Psoas muscle (tissue), 8 donors: ENCODE measurements at places on chromosomes 3 and 15.

DNA sequence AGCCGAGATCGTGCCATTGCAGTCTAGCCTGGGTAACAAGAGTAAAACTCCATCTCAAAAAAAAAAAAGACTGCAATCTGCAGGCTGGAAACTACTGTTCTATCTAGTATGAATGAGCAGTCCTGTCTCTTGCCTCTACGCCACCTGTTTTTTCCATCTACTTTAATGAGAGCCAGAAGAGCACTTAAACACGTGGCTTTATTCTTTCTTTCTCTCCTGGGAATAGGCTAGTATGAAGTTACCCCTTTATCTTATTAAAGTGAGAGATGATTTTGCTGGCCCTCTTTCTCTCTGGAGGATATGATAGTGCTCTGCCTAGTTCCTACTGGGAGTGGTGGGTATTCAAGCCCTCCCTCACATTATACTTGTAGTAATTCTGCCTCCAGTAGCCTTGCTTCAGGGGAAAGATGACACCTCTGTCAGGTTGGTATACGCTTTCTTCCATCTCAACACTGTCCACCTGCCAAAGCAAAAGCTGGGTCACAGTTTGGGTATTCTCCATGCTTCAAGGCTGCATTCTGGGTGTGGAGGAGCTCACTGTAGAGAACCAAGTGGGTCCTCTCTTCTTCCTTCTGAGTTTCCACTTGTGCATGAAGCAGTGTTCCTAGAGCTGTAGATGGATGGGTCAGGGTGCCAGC is 17.8 kb downstream of the MAPKBP1 start:
- H3K27ac ChIP-seq, result peak overlapping the region; percentile 70
- H3K4me1 ChIP-seq, result peaks cover 44% of the 10 kb centered on the region
- no peak overlapping the region for H3K4me3 ChIP-seq

- no peaks in the 10 kb centered on the region for H3K27me3 ChIP-seq
- DNase-seq, result no peak
- H3K4me3 ChIP-seq, result no peak overlapping the region
These were observed 54.2 kb upstream of the CMTM8 start for GRCh38 chr3:32184187-32184730.

DNA sequence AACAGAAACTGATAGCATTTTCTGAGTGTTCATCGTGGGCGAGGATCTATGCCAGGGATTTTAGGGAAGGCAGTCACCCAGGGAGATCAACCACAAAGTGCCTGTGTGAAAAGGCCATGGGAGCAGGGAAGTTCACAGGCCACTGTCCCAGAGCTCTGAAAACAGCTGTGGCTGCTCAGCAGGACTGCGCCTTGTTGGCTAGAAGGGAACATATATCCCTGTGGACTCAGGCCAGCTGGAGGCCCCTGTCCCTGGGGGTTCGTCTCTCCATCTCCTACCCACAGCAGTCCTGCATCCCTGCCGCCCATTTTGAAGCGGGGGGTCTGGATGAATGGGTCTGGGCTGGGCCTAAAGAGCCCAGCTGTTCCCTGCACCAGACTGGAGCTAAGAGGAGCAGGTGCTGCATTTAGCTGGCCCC is 27.8 kb downstream of the PPCDC start:
- no peak for DNase-seq
- H3K36me3 ChIP-seq, result no peaks in the 10 kb centered on the region
- no peaks in the 10 kb centered on the region for H3K27me3 ChIP-seq
- H3K27ac ChIP-seq, result no peak overlapping the region

DNA sequence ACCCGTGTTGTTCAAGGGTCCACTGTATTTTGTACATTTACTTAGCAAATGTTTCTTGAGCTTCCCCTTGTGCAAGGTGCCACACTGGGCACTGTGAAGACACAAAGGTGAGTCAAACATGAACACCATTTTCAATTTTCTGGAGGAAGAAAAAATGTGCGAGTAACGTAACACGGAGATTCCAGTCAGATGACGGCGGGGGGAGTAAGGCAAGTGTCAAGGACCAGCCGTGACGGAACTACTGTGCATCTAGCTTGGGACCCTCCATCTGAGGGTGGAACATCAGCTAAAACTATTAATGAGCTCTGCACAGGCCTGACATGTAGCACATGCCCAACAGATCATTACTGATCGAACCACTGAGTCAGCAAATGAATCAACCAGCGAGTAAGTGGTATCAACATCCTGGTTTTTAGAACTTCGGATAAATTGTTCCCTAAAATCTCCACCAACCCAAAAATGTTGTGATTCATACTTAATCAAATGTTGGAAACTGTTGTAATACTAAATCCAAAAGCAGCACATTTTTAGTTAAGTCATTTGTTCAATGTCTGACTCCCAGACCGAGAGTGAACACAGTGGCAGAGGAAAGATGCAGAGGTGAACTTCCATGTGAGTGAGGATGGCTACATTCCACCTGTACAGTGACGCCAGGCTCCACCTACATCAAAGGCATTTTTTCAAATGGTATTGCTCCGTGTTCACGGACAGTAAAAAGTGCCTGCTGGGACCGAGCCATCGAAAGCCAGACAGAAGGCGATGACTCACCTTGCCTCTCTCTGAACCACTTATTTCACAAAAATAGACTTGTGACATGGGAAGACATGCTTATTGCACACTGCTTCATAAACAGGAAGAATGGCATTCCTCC is 172.2 kb downstream of the ATP10A start:
- no peak overlapping the region for H3K27ac ChIP-seq
- H3K36me3 ChIP-seq, result no peaks in the 10 kb centered on the region
- no peaks in the 10 kb centered on the region for H3K4me1 ChIP-seq
- no peak overlapping the region for H3K4me3 ChIP-seq
- DNase-seq, result no peak

GRCh38 chr15:91224755-91225380 is 124.8 kb downstream of the SV2B start:
- H3K4me3 ChIP-seq, result no peak overlapping the region
- H3K27me3 ChIP-seq, result peaks cover 3% of the 10 kb centered on the region
- H3K4me1 ChIP-seq, result no peaks in the 10 kb centered on the region

DNA sequence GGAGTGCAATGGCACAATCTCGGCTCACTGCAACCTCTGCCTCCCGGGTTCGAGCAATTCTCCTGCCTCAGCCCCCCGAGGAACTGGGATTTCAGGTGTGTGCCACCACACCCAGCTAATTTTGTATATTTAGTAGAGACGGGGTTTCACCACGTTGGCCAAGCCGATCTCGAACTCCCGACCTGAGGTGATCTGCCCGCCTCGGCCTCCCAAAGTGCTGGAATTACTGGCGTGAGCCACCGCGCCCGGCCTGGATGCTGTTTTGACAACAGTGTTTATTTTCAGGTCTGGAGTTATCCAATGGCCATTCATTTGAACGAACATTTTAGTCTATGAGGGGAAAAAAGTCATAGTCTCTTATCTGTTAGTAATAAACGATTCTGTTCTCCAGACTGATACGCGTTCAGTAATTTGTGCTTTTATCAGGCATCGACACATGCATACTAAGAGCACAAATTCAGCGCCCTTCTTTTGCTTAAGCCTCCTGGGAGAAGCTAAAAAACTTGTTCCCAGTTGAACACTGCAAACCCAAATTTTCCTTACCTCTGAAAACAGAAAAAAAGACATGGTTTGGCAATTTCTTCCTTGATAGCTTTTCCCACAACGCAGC is 1.3 kb downstream of the B3GALNT1 start:
- peak overlapping the region; percentile 80 for H3K4me3 ChIP-seq
- no peaks in the 10 kb centered on the region for H3K36me3 ChIP-seq
- peaks cover 20% of the 10 kb centered on the region for H3K27me3 ChIP-seq
- no peaks in the 10 kb centered on the region for H3K4me1 ChIP-seq

DNA sequence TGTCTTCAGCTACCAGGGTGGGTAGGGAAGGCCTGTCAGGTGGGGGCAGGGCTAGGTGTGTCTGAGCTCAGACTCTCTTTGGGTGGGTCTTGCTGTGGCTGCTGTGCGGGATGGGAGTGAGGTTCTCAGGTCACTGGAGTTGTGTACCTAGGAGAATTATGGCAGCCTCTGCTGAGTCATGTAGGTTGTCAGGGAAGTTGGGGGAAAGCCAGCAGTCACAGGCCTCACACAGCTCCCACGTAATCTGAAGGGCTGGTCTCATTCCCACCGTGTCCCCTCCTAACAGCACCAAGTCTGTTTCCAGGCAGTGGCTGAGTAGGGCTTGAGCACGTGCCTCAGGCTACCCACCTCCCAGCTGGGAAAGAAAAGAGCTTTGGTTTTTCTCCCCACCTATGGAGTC is 67.0 kb downstream of the CHCHD4 start:
- H3K27ac ChIP-seq, result no peak overlapping the region
- no peaks in the 10 kb centered on the region for H3K36me3 ChIP-seq
- DNase-seq, result no peak
- no peak overlapping the region for H3K4me3 ChIP-seq
- no peaks in the 10 kb centered on the region for H3K27me3 ChIP-seq

- peaks cover 22% of the 10 kb centered on the region for H3K4me1 ChIP-seq
- H3K4me3 ChIP-seq, result peak overlapping the region; percentile 54
- no peak for DNase-seq
These were observed 604 bp downstream of the LTK start for GRCh38 chr15:41512940-41513505.

GRCh38 chr3:100099621-100100020 is 14.7 kb downstream of the FILIP1L start:
- no peaks in the 10 kb centered on the region for H3K36me3 ChIP-seq
- DNase-seq, result no peak
- peak overlapping the region; percentile 84 for H3K27ac ChIP-seq
- H3K4me1 ChIP-seq, result peaks cover 68% of the 10 kb centered on the region
- no peaks in the 10 kb centered on the region for H3K27me3 ChIP-seq
- H3K4me3 ChIP-seq, result peak overlapping the region; percentile 46

- no peaks in the 10 kb centered on the region for H3K36me3 ChIP-seq
- H3K27ac ChIP-seq, result no peak overlapping the region
- no peak overlapping the region for H3K4me3 ChIP-seq
- no peaks in the 10 kb centered on the region for H3K4me1 ChIP-seq
- peaks cover 4% of the 10 kb centered on the region for H3K27me3 ChIP-seq
- no peak for DNase-seq
These were observed 167.5 kb upstream of the TOPAZ1 start for GRCh38 chr3:44074181-44074580.

- no peak overlapping the region for H3K27ac ChIP-seq
- H3K36me3 ChIP-seq, result no peaks in the 10 kb centered on the region
- DNase-seq, result no peak
- no peak overlapping the region for H3K4me3 ChIP-seq
- peaks cover 9% of the 10 kb centered on the region for H3K4me1 ChIP-seq
These were observed 68.7 kb upstream of the CGNL1 start for GRCh38 chr15:57307527-57308169.

DNA sequence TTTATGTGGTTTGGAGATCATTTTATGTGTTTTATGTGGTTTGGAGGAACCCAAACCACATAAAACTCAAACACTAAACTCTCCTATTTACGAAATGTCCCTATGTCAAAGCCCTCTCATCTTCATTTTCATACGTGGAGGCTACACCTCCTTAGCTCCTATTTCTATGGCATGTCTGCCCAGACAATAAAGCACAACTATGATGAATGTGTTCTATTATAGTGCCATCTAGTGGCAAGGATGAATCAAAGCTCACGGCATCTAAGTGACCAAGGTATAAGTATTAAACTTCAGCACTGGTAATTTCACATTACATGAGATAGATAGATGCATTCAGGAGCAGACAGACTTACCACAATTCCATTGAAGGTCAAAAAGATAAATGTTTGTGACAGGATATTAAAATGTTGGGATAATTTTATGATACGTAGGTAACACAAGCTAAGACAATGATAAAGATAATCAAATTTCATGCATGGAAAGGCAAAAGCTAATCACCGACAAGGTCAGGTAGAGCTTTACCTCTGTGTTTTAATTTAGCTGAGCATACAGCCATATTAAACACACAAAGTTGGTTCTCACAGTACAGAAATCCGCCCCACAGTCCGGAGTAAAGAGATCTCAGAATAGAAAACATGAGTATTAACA is 130.6 kb upstream of the FHIT start:
- no peak for DNase-seq
- H3K27me3 ChIP-seq, result no peaks in the 10 kb centered on the region
- no peak overlapping the region for H3K4me3 ChIP-seq
- H3K27ac ChIP-seq, result no peak overlapping the region
- H3K36me3 ChIP-seq, result no peaks in the 10 kb centered on the region

- no peaks in the 10 kb centered on the region for H3K27me3 ChIP-seq
- H3K36me3 ChIP-seq, result peaks cover 16% of the 10 kb centered on the region
- DNase-seq, result no peak
- H3K4me3 ChIP-seq, result no peak overlapping the region
These were observed 14.3 kb downstream of the ZBTB38 start for GRCh38 chr3:141382571-141382970.

DNA sequence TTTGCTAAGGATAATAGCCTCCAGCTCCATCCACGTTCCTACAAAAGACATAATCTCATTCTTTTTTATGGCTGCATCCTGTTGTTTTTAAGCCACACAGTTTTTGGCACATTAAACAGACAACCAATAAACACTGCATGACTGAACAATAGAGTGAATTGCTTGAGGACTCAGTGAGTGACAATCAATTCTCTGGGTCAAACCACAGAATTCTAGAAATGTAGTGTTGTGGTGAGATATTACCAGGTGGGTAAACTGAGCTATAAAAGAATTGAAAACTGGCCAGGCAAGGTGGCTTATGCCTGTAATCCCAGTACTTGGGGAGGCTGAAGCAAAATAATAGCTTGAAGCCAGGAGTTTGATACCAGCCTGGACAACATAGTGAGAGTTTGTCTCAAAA is 154.7 kb upstream of the CADPS start:
- no peak overlapping the region for H3K4me3 ChIP-seq
- no peaks in the 10 kb centered on the region for H3K27me3 ChIP-seq
- no peaks in the 10 kb centered on the region for H3K4me1 ChIP-seq
- no peak for DNase-seq
- H3K36me3 ChIP-seq, result no peaks in the 10 kb centered on the region

DNA sequence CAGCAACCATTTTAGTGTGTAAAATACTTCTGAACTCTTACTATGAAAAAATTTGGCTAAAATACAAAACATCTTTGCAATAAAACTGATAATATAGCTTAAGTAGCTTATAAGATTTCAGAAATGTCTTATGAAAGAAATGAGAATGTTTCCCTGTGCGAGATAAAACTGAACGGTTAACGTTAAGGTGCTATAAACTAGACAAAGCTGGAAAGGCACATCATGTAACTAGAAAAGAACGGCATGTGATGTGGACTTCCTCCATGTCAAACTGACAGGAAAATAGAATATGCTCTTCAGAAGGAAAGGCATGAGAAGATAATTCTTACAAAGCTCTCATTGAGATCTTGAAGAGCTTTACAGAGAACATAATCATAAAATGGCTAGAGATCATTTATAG is 36.5 kb downstream of the NCK1 start:
- H3K4me1 ChIP-seq, result peaks cover 15% of the 10 kb centered on the region
- no peak overlapping the region for H3K4me3 ChIP-seq
- no peak for DNase-seq

- H3K27ac ChIP-seq, result peak overlapping the region; percentile 46
- no peaks in the 10 kb centered on the region for H3K36me3 ChIP-seq
- H3K27me3 ChIP-seq, result no peaks in the 10 kb centered on the region
- H3K4me1 ChIP-seq, result peaks cover 66% of the 10 kb centered on the region
- H3K4me3 ChIP-seq, result no peak overlapping the region
These were observed 412.9 kb downstream of the TIGIT start for GRCh38 chr3:114706591-114707232.
